Common myeloid progenitor, CD34-positive (primary cell): ENCODE measurements at places on chromosomes 16 and 17.

DNA sequence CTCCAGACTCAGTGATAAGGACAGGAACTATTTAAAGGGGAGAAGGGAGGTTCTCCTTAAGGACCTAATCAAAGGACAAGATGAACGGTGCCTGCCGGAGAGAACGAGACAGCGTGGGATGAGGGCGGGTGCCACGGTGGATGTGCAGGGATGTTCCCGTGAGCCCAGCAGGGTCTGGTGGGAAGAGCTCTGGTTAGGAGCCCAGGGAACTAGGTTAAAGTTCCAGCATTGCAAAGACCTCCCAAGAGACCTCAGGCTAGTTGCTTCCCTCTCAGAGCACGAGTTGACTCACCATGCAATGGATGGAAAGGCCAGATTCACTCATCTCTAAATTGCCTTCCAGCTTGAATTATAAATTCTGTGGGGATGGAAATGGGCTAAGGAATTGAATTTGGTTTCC, 14.7 kb downstream of the CCR7 start:
- H3K27me3 ChIP-seq: no peaks in the 10 kb centered on the region
- no peak overlapping the region for H3K4me3 ChIP-seq
- no peak for DNase-seq
- H3K4me1 ChIP-seq: peaks cover 40% of the 10 kb centered on the region
- no peak overlapping the region for H3K27ac ChIP-seq
- H3K36me3 ChIP-seq: no peaks in the 10 kb centered on the region

DNA sequence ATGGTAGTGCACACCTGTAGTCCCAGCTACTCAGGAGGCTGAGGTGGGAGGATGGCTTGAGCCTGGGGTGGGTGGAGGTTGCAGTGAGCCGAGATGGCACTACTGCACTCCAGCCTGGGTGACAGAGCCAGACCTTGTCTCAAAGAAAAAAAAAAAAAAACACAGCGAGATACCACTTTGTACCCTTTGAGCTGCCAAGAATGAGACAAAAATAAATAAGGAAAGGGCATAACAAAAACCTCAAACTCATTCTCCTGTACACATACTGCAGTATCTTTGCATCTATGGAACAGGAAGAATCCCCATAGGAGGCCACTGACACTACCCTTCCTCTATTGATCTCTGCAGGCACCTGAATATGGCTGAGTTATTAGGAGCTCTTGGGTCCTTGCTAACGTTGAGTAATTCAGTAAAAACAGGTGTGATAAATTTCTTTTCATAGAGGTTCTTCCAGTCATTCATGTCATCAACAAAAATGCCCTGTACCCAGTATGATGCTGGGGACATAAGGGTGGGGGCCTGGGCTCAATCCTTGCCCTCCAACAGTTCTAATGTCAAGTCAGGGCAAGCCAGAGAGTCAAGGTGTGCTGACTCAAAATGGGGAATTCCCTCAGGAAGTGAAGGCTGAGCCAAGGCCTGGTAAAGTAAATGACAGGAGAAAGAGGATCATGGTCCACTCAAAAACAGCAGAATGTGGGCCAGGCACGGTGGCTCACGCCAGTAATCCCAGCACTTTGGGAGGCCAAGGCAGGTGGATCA, 26.9 kb downstream of the RANBP10 start:
- peaks cover 5% of the 10 kb centered on the region for H3K36me3 ChIP-seq
- DNase-seq: no peak
- H3K4me1 ChIP-seq: peaks cover 16% of the 10 kb centered on the region
- H3K27me3 ChIP-seq: no peaks in the 10 kb centered on the region
- H3K4me3 ChIP-seq: no peak overlapping the region

DNA sequence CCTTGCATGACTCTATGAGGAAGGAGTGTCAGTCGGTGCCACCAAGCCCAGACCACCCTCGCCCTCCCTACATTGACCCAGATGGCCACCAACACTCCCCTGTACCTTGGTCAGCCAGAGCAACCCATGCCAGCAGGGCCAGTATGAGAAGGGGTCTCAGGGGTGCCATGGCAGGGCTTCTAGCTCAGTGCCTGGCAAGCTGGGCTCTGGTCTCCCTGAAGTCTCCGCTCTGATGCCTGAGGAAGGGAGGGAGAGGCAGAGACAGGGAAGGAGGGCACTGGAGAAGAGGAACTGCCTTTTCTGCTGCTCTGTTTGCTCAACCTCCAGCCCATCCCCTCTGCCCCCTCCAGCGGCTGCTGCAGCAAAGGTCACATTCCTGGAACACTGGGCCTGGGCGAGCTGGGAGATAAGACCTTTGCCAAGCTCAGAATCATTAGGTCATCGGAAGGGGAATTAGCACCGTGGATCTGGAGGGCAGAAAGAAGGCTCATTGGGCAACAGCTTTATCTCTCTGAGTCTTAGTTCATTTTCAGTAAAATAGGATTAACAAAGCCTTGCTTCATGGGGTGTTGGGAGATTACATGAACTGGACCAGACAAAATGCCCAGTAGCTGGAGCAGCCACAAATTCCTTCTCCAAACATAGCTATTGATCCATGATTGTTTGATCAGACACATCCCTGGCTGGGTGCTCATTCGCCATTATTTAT, at the start of gene VTN:
TSS of gene VTN (minus strand) at position 273 of the 709 bp plus-strand sequence. CDS start at position 169, 104 bp downstream.
- H3K27me3 ChIP-seq: peaks cover 14% of the 10 kb centered on the region
- peaks cover 22% of the 10 kb centered on the region for H3K4me1 ChIP-seq
- peak within 1 kb of the TSS; percentile 83 for H3K4me3 ChIP-seq

DNA sequence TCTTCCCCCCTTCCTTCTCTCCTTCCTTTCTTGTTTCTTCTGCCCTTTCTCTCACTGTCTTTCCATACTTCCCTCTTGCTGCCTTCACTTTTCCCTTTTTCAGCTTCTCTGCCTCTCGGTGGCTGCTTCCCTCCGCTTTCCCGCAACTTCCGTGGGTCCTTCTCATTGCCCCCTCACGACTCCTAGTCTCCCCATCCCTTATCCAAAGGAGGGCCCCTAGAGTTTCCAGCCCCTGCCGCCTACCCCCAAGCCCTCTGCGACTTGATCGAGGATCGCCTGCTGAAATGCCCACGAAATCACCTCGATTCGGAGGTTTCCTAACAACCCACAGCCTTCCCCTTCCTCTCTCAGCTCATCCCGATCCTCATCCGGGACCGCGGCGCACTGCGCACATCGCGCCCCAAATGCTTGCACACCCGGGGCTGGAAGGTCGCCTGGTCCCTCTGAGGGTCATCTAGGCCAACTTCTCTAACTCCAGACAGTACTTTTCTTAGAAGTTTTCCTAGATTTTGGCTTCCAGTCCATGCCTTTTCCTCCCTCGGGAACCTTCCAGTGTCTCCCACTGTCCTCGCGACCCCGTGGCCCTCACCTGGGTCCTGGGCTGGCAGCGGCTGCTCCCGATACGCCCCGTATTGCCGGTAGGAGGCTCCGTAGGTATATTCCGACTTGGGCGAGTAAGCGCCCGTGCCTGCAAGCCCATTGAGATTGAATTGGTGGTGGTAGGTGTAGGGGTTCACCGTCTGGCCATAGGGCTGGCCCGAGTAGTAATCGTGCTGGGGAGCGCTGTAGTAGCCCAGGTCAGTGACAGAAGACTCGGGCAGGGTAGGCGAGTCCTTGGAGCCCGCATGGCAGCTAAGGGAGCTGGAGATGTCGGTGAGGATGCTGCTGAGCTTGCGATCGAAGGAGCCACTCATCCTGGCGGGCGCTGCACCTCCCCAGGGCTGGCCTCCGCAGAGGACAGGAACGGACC, 654 bp downstream of the DLX3 start:
- no peaks in the 10 kb centered on the region for H3K36me3 ChIP-seq
- H3K4me1 ChIP-seq: peaks cover 38% of the 10 kb centered on the region
- DNase-seq: no peak
- H3K4me3 ChIP-seq: peak overlapping the region; percentile 42
- H3K27ac ChIP-seq: no peak overlapping the region
- peaks cover 39% of the 10 kb centered on the region for H3K27me3 ChIP-seq

DNA sequence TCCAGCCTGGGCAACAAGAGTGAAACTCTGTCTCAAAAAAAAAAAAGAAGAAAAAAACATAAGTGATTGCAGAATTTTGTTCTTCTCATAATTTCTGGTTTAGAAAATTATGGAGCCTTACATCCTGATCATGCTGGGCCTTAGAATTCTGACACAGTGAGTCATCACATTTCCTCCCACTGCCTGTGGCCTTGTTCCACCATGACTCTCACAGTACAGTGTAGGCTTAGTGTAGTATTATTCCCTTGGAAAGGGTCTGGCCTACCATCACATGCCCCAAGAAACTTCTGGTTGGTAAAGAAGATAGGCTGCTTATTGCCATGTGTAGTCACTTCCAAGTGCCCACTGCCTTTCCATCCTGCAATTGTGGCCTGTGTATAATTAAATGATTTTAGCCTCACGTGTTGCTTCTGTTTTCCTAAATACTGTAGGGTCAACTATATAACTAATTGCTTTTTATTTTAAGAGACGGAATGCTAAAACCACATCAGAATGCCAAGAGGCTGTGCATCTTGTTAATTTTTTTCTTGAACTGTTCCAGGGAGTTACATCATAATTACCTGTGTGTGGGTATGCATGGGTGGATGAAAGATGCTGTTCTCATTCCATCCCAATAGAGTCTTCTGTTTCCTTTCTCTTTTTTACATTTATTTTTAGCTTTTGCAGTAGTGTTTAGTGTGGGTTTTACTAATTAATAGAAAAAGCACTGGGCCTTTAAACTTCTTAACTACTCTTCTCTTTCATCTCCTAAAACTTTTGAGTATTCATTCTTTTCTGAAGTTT, 25.9 kb downstream of the OGFOD1 start:
- peaks cover 63% of the 10 kb centered on the region for H3K36me3 ChIP-seq
- no peak overlapping the region for H3K27ac ChIP-seq
- no peaks in the 10 kb centered on the region for H3K4me1 ChIP-seq
- peak; percentile 25 for DNase-seq
- no peak overlapping the region for H3K4me3 ChIP-seq

DNA sequence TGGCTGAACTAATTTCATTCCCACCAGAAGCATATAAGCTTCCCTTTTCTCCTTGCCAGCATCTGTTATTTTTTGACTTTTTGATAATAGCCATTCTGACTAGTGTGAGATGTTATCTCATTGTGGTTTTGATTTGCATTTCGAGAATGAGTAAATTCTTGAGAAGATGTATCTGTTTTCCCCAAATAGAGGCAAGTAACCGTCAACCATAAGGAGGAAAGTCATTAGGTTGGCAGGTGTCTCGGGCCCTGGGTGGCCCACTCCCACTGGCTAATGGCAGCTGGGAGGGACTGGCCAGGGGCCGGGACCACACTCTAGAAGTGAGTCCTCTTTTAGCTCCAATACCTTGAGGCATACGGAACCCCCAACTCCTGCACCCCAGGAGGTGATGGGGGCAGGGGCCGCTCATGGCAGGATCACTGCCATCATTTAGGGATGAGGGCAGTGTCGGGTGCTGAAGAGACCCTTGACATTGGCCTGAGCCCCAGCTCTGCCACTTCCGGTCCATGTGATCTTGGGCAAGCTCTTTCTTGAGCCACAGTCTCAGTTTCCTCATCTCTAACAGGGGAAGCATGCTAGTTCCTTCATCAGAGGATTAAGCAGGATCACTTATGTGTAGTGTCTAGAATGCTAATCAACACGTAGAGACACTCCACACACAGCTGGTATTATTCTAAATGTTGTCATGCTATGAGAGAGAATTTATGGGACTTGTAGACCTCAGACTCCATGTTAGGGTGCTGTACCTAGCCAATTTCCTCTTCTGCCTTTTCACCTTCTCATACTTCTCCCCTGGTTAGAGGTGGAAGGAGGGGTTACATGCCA, 44.3 kb downstream of the RGS9 start:
- H3K4me1 ChIP-seq: peaks cover 14% of the 10 kb centered on the region
- no peak overlapping the region for H3K4me3 ChIP-seq
- DNase-seq: peak; percentile 71
- H3K36me3 ChIP-seq: no peaks in the 10 kb centered on the region
- H3K27me3 ChIP-seq: no peaks in the 10 kb centered on the region
- H3K27ac ChIP-seq: no peak overlapping the region

- H3K4me1 ChIP-seq: peaks cover 11% of the 10 kb centered on the region
- H3K36me3 ChIP-seq: no peaks in the 10 kb centered on the region
- H3K27ac ChIP-seq: no peak overlapping the region
- peaks cover 6% of the 10 kb centered on the region for H3K27me3 ChIP-seq
- DNase-seq: no peak
- no peak overlapping the region for H3K4me3 ChIP-seq
Measured at GRCh38 chr16:49834531-49835151, 21.3 kb downstream of the ZNF423 start.

- peaks cover 19% of the 10 kb centered on the region for H3K27me3 ChIP-seq
- H3K4me3 ChIP-seq: no peak overlapping the region
- H3K36me3 ChIP-seq: no peaks in the 10 kb centered on the region
- no peak for DNase-seq
- no peak overlapping the region for H3K27ac ChIP-seq
Measured at GRCh38 chr17:78233678-78234077, 2.2 kb downstream of the TMEM235 start.

DNA sequence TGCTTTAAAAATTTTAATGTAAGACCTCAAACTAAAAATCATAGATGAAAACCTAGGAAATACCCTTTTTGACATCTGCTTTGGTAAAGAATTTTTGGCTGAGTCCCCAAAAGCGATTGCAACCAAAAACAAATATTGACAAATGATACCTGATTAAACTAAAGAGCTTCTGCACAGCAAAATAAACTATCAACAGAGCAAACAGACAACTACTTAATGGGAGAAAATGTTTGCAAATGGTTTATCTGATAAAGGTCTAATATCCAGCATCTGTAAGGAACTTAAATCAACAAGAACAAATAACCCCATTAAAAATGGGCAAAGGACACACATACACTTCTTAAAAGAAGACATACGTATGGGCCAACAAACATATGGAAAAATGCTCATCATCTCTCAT, 242.5 kb downstream of the BCAS3 start:
- no peaks in the 10 kb centered on the region for H3K4me1 ChIP-seq
- no peaks in the 10 kb centered on the region for H3K27me3 ChIP-seq
- DNase-seq: no peak

GRCh38 chr16:84367750-84368307, 509 bp upstream of the ATP2C2 start:
- no peak overlapping the region for H3K4me3 ChIP-seq
- H3K27ac ChIP-seq: no peak overlapping the region
- H3K4me1 ChIP-seq: peaks cover 16% of the 10 kb centered on the region
- no peaks in the 10 kb centered on the region for H3K36me3 ChIP-seq

DNA sequence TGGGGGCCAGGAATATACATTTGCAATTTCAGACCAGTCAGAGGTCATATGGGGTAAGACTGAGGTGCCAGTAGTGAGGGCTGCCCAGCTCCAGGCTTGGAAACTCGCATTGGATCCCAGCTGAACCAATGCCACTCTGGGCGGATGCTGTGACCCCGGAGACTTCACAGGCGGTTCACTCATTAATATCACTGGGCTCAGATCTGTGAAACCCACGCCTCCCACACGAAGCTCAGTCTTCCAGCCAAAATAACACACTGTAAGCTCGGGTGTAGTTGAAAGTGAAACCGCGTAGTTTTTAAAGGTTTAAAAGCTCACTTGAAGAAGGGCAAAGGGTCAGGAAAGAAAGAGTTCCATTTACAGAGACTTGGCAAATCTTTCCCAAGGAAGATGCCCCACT, 254.8 kb downstream of the FOXL1 start:
- no peaks in the 10 kb centered on the region for H3K36me3 ChIP-seq
- DNase-seq: no peak
- H3K27ac ChIP-seq: no peak overlapping the region
- no peaks in the 10 kb centered on the region for H3K4me1 ChIP-seq
- no peak overlapping the region for H3K4me3 ChIP-seq
- H3K27me3 ChIP-seq: no peaks in the 10 kb centered on the region

- peaks cover 18% of the 10 kb centered on the region for H3K27me3 ChIP-seq
- H3K4me1 ChIP-seq: no peaks in the 10 kb centered on the region
- DNase-seq: no peak
- H3K36me3 ChIP-seq: no peaks in the 10 kb centered on the region
- H3K27ac ChIP-seq: no peak overlapping the region
- H3K4me3 ChIP-seq: no peak overlapping the region
Measured at GRCh38 chr16:55003916-55004315, 73.3 kb downstream of the IRX5 start.

- DNase-seq: peak; percentile 10
- H3K4me3 ChIP-seq: no peak overlapping the region
- no peaks in the 10 kb centered on the region for H3K4me1 ChIP-seq
Measured at GRCh38 chr17:27206447-27206846, 87.5 kb upstream of the WSB1 start.
